ENCODE measurements at places on chromosomes 2 and 18. TPM values are rescaled to one million over a fixed set of nuclear protein-coding genes. Genes with fewer than 3 reads are reported as not detected.

CYP27A1 gene
- 16.1 TPM for total RNA-seq

TSPYL6 gene
- total RNA-seq, result not detected

MSGN1 gene
- not detected for total RNA-seq

SKOR2 gene
- not detected for total RNA-seq

DSC3 gene
- total RNA-seq, result 0.43 TPM

COX5B gene
- 304 TPM for total RNA-seq

TUBA3E gene
- not detected for total RNA-seq

BOLL gene
- not detected for total RNA-seq

KIAA2012 gene
- total RNA-seq, result under 0.01 TPM
